ENCODE measurements at places on chromosomes 5 and 9. TPM values are rescaled to one million over a fixed set of nuclear protein-coding genes. Genes with fewer than 3 reads are reported as not detected.
A peak's percentile ranks its signal among the peaks of the same experiment; 100 is the strongest.

- DNase-seq: no peak
These were observed 249.6 kb downstream of the PIK3R1 start for GRCh38 chr5:68465133-68465532.

- no peak for DNase-seq
These were observed 16.9 kb downstream of the PCSK5 start for GRCh38 chr9:75907329-75907728.

GRCh38 chr5:123719004-123719403 lies 207.0 kb downstream of the CSNK1G3 start:
- no peak for DNase-seq

- no peak for DNase-seq
These were observed 129.2 kb downstream of the ZDHHC21 start for GRCh38 chr9:14563902-14564624.

DNA sequence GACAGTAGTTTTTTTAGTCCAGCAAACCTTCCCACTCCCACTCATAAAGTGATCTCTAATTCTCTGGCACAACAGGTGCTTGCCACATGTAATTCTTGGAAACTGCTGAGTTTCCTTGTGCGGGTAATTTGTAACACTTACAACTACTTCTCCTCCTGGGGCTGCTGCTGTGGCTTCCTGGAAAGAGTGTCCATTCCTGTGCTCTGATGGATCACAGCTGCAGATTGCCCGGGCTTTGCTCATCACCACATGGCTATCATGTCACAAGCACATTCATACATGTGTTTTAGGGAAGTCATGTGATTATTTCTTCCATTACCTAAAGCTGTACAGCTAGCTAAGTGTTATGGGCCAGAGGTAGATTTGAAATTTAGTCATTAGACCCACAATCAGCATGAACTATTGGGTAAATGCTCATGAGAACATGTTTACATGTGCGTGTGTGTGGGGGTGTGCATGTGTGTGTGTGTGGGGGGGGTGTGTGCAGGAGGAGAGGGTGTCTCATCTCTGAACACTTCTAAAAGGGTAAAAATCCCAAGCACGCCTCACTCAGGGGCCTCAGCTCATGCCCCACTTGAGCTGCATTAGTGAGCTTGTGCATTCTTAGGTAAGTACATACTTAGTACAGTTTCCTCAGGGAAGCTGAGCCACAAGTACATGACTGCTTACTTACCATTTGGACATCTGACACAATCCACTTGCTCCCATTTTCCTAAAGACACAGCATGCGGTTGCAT lies 118.1 kb upstream of the CCDC112 start:
- no peak for DNase-seq

DNA sequence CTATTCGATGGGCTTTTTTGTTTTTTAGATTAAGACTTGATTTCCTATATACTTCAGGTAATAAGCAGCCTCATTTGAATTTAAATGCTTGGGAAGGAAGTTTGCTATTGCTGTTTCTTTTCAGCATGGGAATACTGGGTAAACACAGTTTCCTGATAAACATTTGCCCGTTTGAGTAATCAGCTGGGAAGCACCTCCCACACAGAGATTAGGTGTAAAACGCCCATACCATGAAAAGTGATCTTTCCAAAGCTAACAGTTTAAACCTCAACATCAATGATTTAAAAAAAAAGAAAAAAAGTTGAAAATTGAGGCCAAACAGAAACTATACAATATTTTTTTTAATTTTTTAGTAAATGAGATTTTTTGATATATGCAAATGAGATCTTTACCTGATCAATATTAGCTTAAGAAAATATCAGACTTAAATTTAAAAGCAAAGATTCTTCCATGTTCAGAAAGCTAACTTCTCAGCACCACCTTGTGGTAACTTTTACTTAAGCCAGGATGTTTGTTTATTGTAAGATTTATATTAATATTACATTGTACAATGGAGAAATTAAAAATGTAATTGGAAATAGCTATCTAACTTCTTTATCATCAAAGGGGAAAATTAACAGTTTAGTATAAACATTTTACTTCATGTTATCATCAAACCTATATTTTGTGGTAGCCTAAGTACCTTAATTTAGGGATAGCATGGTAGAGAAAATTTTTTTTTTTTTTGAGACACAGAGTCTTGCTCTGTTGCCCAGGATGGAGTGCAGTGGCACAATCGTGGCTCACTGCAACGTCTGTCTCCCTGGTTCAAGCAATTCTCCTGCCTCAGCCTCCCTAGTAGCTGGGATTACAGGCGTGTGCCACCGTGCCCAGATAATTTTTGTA lies 39.8 kb downstream of the F2RL2 start:
- no peak for DNase-seq

DNA sequence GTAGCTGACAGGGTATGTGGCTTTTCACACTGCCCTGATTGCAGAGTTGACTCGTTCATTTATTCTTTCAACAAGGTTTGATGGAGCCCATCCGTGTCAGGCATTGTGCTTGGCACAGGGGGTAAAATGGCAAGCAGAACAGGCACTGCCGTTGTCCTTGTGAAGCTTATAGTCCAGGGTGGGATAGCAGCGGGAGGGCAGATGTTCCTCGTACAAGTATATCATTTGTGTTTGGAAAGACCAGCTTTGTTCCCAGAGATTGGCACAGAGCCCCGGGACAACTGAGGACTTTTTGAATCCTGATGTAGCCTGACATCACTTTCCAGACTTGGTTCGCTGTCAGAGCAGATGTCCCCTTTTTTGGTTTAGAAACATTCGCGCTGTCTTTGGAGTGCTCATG lies 50.9 kb downstream of the MVB12B start:
- DNase-seq: no peak

- no peak for DNase-seq
These were observed 124.0 kb upstream of the DAP start for GRCh38 chr5:10885026-10885425.

DNA sequence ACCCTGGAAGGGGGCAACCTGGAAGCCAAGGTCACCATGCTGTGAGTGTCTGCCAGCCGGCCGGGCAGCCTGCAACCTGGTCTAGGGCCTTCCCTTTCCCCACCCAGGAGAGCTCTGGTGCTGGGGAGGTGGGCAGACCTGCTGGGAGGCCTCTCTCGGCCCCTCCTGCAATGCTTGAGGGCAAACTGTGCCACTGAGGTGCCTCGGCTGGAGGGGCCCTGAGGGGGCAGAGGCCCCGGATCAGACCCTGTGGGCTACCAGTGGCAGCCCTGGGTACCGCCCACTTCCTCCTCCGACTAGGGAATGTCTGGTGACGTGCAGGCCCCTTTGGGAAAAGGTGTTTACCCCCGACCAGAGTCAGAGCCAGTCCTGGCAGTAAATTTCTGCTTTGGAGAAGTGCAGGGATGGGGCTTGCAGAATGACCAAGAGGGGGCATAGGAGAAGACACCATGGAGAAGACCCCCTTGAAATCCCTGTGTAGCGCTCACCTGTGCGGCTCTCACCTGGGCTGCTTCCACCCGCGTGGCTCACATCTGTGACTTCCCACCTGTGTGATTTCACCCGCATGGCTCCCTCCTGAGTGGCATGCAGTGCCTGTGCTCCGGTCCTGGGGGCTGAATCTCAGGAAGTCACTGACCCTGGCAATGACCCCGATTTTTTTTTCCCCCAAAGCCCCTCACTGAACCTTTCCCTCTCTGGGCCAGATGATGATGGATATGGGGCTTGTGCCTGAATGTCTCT lies 1.1 kb downstream of the LCN1 start:
- DNase-seq: no peak

- no peak for DNase-seq
These were observed 160.8 kb downstream of the DAB2IP start for GRCh38 chr9:121812159-121812735.

DNA sequence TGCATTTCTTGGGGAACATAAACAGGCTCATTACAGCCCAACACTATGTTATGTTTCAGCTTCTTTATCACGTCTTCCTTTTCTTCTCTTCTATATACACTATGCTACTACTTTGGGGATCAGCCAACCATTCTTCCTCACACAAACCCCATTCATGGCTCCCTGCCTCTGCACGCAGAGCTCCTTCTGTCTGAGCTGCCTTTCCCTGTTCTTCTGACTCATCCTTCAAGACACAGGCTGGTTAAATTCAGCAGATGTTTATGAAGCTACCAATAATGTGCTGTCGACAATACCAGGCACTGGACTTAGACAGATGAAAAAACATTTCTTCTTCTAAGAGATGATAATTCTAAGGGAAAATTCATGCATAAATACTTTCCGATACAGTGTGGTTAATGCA lies 102.5 kb upstream of the TXNDC8 start:
- no peak for DNase-seq

DNA sequence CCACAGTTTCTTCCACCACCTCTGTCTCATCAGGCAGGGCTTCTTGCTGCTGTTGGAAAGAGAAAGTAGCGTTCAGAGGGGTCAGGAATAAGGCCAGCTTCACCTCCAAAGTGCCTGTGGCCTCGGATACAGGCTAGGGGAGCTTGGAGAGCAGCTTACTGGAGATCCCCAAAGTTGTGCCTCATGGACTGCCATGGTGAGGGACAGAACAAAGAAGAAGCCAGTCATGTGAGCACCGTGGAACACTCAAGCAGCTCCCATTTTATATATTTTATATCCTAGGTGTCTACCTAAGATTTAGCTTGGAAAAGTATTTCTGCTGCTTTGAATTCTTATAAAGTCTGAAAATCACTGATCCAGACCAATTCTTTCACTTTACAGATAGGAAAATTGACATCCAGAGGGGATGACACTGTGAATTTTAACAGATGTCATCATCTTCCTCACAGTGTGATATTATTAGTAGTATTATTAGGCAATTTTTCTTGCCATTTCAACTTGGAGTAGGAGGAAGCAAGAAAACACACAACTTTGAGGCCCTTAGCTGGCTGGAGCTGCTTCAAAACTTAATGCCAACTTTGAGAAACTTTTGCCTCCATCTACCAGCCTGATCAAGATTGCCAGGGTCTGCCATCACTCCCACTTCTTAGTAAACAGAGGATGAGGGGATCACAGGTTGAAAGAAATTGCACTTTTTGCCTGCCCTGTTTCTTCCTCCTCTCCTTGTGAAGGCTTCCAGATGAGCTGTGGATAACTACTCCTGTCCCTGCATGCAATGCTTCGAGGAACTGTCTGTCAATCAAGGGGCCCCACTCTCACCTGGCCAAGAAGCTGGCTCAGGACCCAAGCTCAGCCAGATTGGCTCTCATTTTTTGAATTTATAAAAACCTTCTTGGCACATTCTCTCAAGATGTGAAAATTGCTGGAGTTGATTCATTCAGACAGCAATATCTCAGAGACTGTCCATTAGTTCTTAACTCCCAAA lies 11.8 kb downstream of the SPARC start:
- DNase-seq: no peak

DNA sequence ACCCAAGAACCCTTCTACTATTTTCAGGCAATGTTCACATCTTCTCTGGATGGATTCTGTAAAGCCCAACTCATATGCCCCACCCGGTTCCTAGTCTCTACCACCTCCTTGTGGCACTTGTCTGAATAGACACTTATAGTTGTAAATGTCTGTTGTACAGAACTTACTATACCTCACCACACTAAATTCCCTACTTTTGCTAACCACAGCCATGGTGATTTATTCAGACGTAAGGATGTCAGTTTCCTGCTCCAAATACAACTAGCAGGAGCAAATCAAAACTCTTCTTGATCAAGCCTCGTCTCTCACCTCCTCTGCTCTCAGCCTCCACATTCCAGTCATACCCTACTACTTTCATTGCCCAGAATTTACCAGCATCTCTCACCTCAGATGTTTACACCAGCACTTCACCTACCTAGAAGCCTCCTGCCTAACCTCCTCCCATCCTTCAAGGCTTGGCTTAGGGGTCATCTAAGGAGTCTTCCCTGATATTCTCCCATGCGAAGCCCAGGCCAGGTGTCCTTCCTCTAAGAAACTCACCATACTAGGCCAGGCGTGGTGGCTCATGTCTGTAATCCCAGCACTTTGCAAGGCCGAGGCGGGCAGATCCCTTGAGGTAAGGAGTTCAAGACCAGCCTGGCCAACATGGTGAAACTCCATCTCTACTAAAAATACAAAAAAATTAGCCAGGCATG lies 75.5 kb downstream of the MAPKAP1 start:
- peak; percentile 25 for DNase-seq

DNA sequence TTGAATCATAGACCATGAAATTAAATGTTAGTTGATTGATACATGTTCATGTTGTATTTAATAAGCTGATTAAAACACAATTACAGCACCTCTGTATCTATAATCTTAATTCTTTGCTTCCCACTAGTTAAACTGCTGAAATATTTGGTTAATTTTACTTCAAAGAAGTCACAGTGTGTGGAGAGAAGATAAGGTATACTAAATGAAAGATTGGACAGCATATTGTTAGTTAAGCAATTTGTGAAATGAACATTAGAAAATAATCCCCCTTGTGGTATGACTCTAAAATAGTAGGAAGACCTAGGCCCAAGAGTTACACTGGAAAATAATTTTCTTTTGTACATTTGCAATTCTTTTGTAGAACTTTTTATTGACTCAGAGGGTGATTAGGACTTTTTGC lies 30.3 kb downstream of the MAN2A1 start:
- no peak for DNase-seq

GRCh38 chr5:108193021-108193795 lies 188.7 kb downstream of the FBXL17 start:
- no peak for DNase-seq

GRCh38 chr5:132971483-132972435 lies 8.3 kb upstream of the AFF4 start:
- DNase-seq: no peak

DNA sequence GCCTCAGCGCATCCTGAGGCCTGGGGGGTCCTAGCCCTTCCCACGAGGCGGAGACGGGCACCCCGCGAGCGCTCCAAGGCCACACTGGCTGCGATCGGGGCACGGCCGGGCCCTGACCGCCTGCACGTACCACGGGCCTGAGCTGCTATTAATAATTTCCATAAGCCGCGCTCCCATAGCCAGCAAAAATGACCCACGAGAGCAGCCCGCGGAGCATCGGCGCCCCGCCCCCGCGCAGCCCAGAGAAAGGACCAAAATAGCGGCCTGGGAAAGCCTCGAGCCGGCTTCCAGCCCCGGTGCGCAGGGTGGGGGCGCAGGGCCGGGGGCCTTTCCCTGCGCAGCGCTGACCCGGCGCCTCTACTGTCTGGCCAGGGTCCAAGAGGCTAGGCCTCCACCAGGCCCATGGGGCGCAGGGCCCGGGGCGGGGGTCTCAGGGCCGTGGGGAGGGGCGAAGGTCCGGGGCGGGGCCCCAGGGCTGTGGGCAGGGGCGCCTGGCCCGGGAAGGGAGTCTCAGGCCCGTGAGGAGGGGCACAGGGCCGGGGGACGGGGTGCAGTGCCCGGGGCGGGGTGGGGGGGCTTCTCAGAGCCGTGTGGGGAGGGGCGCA lies 54.4 kb downstream of the EXD3 start:
- peak; percentile 58 for DNase-seq

GRCh38 chr5:1344975-1345838 lies at the start of gene CLPTM1L:
CLPTM1L (minus strand) TSS chr5:1345099; CDS start chr5:1344841, 258 bp downstream.
- peak; percentile 99 for DNase-seq

Gene DAB2IP
- 12.6 TPM for total RNA-seq

Gene GGTA1
- 2.4 TPM for total RNA-seq

Gene SLC45A2
- total RNA-seq: 0.41 TPM

Gene CDX1
- not detected for total RNA-seq

Gene ANKRD34B
- total RNA-seq: 0.41 TPM

Gene MAPKAP1
- total RNA-seq: 35.9 TPM

Gene SETX
- total RNA-seq: 93.8 TPM

All from frontal cortex (tissue), 4 donors.